ENCODE measurements at places on chromosomes 11 and 22.

- DNase-seq, result no peak
Measured at GRCh38 chr11:24574461-24574860, 77.6 kb downstream of the LUZP2 start.

GRCh38 chr22:33209930-33210784 is 152.0 kb upstream of the SYN3 start:
- DNase-seq, result peak; percentile 2

GRCh38 chr22:23737696-23738095 is 13.2 kb downstream of the ZNF70 start:
- DNase-seq, result no peak

- no peak for DNase-seq
Measured at GRCh38 chr11:95247883-95248282, 16.9 kb upstream of the SESN3 start.

- no peak for DNase-seq
Measured at GRCh38 chr11:41146326-41146725, 313.1 kb downstream of the LRRC4C start.

GRCh38 chr22:31917227-31917921 is 27.0 kb upstream of the YWHAH start:
- no peak for DNase-seq

GRCh38 chr11:82823647-82824619 is 76.3 kb downstream of the PRCP start:
- DNase-seq, result no peak

- DNase-seq, result no peak
Measured at GRCh38 chr11:4184163-4184916, 89.7 kb downstream of the RRM1 start.

DNA sequence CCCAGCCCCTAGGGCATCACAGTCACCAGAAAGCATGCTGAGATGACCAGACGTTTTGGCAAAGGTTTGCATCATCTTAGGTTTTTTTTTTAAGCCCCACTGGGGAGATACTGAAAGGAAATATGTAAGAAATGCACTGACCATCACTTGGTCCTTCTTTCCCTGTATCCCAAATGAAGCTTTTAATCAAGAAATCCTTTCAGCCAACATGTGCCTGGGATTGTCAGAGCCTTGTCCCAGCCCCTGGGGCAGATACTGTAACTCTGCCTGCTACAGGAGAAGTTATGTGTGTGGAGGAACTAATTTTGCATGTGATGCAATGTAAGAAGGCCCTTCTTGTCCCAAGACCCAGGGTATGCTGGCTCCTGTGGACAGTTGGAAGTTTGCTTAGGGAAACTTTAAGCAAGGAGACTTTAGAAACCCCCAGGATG is 65.6 kb downstream of the PPFIBP2 start:
- DNase-seq, result no peak

GRCh38 chr11:44829838-44830237 is 103.1 kb downstream of the TSPAN18 start:
- no peak for DNase-seq

DNA sequence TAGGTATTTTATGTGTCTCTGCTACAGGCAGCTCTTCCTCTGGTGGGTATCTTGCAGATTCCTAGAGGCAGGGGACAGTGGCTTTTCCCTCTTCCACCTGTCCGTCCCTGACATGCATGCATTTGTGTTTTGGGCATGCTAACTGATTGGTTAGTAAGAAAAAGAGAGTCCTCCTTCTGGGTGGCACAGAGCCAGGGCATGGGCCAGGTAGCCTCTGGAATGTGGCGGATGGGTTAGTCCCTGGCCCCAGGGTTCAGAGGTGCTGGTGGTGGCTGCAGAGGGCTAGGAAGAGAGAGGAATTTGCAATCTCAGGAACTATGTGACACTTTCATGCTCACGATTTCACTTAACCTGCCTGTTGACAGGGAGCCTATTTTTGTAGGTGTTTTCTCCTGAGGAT is 5.8 kb upstream of the MS4A15 start:
- no peak for DNase-seq

DNA sequence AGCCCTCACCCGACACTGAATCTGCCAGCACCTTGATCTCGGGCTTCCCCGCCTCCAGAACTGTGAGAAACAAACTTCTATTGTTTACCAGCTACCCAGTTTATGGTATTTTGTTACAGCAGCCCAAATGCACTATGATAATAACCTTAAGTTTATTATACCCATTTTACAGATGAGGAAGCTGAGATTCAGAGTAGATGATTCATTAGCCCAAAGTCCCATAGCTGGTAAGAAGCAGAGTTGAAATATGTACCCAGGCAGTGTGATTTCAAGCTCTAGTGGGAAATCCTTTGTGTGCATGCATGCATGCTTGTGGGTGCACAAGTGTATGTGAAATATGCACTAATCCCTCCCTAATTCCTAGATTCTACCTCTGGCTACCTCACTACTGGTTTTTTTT is 7.9 kb downstream of the GRIK4 start:
- no peak for DNase-seq

DNA sequence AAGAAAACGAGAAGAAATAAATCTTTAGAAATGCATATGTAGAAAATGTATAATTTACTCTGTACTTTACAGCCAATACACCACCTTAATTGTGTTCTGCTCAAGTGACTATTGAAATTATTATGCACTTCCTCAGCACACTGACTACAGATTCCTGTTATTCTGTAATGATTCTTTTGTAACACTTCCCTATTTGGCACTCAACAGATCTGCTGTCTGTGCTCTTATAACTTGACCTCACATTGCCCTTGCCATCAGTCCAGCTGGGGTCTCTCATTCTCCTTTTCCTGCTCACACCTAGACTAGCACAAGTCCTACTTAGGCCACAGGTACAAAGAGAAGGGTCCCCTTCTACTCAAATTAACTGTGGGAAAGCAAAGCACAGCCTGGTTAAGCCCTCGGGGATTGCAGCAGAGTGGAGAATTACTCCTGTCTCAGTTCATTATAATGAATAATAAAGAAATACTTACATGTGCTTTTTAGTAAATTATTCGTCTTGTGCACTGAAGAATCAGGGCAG is 860.4 kb downstream of the OPCML start:
- DNase-seq, result no peak

GRCh38 chr11:94153320-94153719 is 24.7 kb downstream of the PANX1 start:
- DNase-seq, result no peak

- no peak for DNase-seq
Measured at GRCh38 chr11:125390946-125391345, 105.1 kb downstream of the FEZ1 start.
